ENCODE measurements at places on chromosomes 5 and 9.

DNA sequence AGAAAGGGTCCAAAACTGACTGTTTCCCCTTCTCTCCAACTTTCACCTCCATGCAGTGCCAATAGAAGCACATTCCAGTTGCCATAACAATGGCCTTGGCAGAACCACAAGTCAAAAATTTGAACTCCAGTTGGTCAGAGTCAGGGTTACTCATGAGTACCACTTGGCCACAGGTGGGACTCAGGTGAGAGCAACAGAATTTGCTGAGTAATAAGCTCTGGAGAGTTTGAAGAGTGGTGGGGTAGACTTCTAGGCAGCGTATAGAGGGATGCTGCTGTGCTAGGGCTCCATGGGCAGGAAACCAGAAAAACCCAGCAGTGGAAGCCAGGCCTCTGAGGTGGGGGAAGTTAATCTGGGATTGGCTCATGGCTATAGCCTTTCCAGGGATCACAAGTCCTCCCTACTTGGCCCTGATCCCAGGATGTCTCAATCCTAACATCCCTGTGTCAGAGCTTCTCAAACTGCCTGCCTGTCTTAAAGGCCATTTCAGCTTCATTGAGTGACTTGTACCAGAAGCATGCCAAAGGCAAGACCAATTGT, 30.2 kb downstream of the SNX18 start:
- DNase-seq = no peak

DNA sequence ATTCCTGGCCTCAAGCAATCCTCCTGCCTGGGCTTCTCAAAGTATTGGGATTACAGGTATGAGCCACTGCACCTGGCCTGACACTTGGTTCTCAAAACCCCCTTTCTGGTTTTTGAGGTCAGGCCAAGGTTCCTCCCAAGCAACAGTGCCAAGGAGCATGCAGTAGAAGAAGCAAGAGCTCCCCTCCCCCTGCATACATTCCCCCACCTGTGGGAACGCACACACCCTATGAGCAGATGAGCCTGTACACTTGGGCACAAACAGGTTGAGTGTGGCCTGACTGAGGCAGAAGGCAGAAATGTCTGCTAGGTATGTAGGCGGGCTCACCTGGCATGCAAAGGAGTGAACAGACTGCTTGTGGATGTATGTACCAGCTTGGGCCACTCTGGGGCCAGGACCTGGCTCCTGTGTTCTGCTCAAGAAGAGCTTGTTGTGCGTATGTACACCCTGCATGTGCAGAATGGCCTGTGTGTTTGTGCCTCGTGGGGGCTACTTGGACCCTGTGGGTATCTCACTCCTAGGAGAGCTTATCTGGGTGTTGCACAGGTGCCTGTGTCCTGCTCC, 1.7 kb downstream of the GPRIN1 start:
- no peak for DNase-seq

DNA sequence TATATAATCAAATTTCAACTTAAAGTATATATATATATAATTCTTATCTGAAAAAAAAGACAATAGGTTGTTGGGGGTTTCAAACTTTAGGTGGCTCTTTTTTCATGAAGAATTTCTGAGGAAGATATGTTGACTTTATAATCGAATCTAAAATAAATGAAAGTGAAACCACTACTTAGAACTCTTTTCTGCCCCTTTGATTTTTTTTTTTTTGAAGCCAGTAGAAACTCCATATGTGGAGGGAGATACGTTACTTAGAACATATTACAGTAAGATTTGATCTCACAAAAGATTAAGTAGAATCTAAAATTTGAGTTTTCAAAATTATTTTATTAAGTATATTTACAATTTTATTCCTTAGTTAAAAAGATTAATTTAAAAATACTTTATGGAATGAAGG, 96.9 kb downstream of the ATG10 start:
- no peak for DNase-seq

DNA sequence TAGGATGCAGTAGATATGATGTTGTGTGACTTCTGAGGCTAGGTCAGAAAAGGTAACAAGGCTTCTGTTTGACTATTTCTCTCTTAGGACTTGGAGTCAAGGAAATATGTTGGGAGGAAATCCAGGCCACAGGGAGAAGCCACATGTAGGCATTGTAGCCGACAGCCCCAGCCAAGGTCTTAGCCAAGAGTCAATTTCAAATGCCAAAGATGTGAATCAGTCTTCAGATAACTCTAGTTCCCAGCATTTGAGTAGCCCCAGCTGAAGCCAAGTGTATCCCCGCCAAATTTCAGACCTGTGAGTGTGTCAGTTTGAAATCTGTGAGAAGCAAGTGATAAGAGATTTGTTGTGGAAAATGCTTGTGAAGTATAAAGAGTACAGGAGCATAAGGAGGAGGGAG, 38.1 kb upstream of the ISL1 start:
- no peak for DNase-seq

DNA sequence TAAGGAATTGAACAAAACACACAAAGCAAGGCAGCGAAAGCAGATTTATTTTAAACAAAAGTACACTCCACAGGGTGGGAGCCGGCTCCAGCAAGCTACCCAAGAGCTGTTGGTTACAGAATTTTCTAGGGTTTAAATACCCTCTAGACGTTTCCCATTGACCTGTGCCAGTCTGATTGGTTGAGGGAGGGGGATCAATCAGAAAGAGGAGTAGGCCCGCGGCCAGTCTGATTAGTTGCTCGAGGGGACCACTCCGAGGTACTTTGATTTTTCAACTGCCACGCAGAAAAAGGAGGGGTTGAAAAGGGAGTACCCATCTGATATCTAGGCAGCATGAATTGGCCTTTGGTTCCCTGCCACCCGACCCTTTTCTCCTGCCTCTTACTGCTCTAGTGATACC, 998 bp downstream of the SRP19 start:
- DNase-seq = no peak

GRCh38 chr5:75498208-75498777, 13.1 kb downstream of the CERT1 start:
- no peak for DNase-seq

GRCh38 chr5:132496631-132497487, 6.3 kb upstream of the IRF1 start:
- DNase-seq = peak; percentile 53

GRCh38 chr5:579746-580366, 32.3 kb upstream of the CEP72 start:
- DNase-seq = no peak

GRCh38 chr9:27117489-27118135, 8.6 kb downstream of the TEK start:
- no peak for DNase-seq
